ENCODE measurements at places on chromosomes 13 and 19. TPM values are rescaled to one million over a fixed set of nuclear protein-coding genes. Genes with fewer than 3 reads are reported as not detected.

COQ8B gene
- total RNA-seq: 55.3 TPM

DNA sequence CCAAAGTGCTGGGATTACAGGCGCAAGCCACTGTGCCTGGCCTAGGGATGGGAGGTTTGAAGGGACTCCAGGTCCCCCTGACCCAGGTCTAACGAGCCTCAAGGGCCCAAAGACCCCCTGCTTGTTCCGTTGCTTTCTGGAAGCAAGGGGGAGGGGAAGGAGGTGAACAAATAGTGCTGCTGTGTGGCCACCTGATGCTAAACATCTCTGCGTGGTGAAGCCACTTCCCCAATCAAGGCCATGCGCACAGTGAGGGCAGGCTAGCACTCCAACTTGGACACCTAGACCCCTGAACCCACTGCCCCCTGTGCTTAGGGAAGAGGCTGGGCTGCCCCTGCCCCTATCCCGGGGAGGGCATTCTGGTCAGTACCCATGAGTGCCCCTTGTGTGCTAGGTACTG, 24.0 kb downstream of the CARM1 start:
- no peaks in the 10 kb centered on the region for H3K36me3 ChIP-seq
- peaks cover 3% of the 10 kb centered on the region for H3K4me1 ChIP-seq
- no peaks in the 10 kb centered on the region for H3K27me3 ChIP-seq
- DNase-seq: no peak
- H3K27ac ChIP-seq: no peak overlapping the region

CPB2 gene
- total RNA-seq: not detected

- H3K27ac ChIP-seq: peak overlapping the region; percentile 3
- peak; percentile 28 for DNase-seq
- H3K36me3 ChIP-seq: peaks cover 6% of the 10 kb centered on the region
- no peaks in the 10 kb centered on the region for H3K27me3 ChIP-seq
- no peaks in the 10 kb centered on the region for H3K4me1 ChIP-seq
Measured at GRCh38 chr13:80337288-80338081, 3.4 kb downstream of the SPRY2 start.

- H3K27ac ChIP-seq: no peak overlapping the region
- no peak overlapping the region for H3K4me3 ChIP-seq
- H3K36me3 ChIP-seq: no peaks in the 10 kb centered on the region
- DNase-seq: no peak
- no peaks in the 10 kb centered on the region for H3K4me1 ChIP-seq
Measured at GRCh38 chr13:57724486-57725272, 93.1 kb downstream of the PCDH17 start.

FCAR gene
- total RNA-seq: 1.8 TPM

- H3K36me3 ChIP-seq: no peaks in the 10 kb centered on the region
- H3K27ac ChIP-seq: peak overlapping the region; percentile 92
- peaks cover 8% of the 10 kb centered on the region for H3K4me1 ChIP-seq
- H3K27me3 ChIP-seq: no peaks in the 10 kb centered on the region
- DNase-seq: peak; percentile 80
Measured at GRCh38 chr13:110562036-110562597, 595 bp upstream of the RAB20 start.

DNA sequence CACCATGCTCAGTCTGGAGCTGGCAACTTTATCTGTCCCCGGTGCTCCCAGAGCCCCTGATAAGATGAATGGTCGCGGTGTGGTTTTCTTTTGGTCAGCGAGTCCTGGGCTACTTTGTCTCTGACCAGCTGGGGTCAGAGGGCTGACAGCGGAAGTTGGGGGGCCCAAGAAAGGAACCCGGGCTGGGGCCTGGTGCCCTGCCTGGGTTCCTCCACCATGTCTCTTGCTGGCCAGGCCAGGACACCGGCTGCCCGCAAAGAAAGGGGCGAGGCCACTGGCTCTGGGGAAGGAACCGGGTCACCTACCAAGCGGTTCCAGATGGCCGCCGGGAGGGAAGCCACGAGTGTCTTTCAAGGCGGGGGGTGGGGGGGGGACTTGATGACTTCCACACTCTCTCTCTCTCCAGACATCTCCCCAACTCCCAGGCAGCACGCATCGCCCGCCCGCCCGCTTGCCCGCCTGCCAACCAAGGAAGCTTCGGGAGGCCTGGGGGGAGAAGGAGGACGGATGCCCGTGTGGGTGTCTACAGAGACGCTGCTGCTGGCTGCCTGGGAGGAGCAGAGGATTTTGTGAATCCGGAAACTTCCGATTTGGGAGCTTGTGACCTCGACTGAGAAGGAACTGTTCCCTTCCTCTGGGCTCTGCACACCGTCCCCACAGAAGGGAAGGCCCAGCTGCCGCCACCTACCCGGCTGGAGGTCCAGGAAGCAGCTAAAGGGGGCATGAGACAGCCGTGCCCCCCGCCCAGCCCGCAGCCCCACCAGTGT, 1.1 kb downstream of the PIP5K1C start:
- no peaks in the 10 kb centered on the region for H3K36me3 ChIP-seq
- peak overlapping the region; percentile 69 for H3K27ac ChIP-seq
- peaks cover 12% of the 10 kb centered on the region for H3K4me1 ChIP-seq
- no peaks in the 10 kb centered on the region for H3K27me3 ChIP-seq
- peak; percentile 42 for DNase-seq

LRG1 gene
- 26.4 TPM for total RNA-seq

- no peaks in the 10 kb centered on the region for H3K36me3 ChIP-seq
- no peaks in the 10 kb centered on the region for H3K27me3 ChIP-seq
- no peak overlapping the region for H3K27ac ChIP-seq
- no peak overlapping the region for H3K4me3 ChIP-seq
- no peak for DNase-seq
Measured at GRCh38 chr13:37067874-37068273, 8.4 kb upstream of the SUPT20H start.

GRCh38 chr13:76735641-76736040, 150.6 kb downstream of the KCTD12 start:
- no peaks in the 10 kb centered on the region for H3K36me3 ChIP-seq
- H3K4me3 ChIP-seq: no peak overlapping the region
- no peak for DNase-seq
- no peaks in the 10 kb centered on the region for H3K4me1 ChIP-seq
- no peak overlapping the region for H3K27ac ChIP-seq
- no peaks in the 10 kb centered on the region for H3K27me3 ChIP-seq

DNA sequence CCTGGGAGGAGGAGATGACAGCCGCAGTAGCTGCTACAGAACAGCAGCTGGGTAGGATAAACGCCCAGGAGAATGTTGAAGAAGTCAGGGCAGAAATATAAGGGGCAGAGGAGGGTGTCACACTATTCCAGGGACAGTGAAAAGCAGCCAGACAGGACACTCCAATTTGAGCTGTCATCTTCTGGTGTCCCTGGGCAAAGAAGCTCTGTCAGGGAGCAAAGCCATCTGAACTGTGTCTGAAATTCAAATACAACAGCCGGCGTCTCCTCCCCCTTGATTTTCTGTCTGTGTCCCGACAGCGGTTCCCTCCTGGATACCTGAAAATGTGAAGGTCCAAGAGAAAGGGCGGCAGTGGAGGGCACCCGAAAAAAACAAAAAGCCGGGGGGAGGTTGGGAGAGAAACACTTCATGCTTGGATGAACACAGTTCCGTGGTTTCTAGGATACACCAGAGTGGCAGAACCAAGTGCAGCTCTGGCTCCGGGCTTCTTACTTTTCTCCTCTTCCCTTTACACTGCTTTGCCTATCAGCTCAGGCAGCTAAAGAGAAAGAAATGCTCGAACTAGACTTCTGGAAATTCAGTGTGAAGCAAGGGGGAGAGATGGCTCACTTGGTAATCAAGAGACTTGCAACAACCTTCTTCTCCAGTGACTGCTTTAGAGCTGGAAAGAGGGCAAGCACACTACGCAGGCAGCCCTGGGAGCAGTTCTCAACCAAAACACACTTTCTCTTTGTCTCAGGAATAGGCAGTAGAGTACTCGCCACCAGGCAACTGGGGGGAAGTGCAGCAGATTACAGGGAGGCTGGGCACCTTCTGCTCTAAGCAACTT, 465.6 kb downstream of the ITGBL1 start:
- H3K27ac ChIP-seq: no peak overlapping the region
- H3K27me3 ChIP-seq: peaks cover 13% of the 10 kb centered on the region
- H3K4me1 ChIP-seq: no peaks in the 10 kb centered on the region
- no peak for DNase-seq
- no peaks in the 10 kb centered on the region for H3K36me3 ChIP-seq

PSG11 gene
- total RNA-seq: not detected

DNA sequence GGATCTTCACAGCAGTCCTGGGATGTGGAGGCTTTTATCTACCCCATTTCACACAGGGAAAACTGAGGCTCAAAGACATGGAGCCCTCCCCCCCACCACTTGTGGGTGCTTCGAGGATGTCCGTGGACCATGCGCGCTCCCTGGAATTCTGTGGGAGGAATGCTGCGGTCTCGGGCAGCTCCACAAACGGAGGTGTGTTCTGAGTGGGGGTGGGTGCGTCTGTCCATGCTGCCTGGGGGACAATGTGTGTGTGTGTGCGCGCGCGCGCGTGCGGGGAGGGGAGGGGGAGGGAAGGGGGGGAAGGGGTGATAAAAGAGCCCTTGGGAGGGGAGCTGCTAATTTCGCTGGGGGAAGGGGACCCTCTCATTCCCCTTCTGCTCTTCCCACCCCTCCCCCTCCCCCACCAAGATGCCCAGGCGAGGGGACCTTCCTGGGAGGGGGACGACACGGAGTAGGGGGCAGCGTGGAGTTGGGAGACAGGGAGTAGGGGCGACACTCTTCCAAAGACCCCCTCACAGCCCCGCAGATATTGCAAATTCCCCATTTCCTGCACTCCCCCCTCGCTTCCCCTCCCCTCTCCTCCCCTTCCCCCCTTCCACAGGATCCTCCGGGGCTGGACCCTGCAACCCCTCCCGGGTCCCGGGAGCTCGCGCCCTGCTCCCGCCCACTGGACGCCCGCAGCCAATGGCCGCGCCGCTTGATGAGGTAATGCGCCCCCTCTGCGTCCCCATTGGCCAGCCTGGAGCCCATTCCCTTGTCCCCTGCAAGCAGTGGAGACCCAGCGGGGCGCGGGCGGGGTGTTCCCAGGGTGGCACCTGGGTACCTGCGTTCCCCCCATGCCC, 18.9 kb upstream of the ZNRF4 start:
- peak; percentile 85 for DNase-seq
- no peaks in the 10 kb centered on the region for H3K27me3 ChIP-seq
- no peaks in the 10 kb centered on the region for H3K36me3 ChIP-seq
- no peak overlapping the region for H3K27ac ChIP-seq
- H3K4me1 ChIP-seq: no peaks in the 10 kb centered on the region
- H3K4me3 ChIP-seq: no peak overlapping the region

DNA sequence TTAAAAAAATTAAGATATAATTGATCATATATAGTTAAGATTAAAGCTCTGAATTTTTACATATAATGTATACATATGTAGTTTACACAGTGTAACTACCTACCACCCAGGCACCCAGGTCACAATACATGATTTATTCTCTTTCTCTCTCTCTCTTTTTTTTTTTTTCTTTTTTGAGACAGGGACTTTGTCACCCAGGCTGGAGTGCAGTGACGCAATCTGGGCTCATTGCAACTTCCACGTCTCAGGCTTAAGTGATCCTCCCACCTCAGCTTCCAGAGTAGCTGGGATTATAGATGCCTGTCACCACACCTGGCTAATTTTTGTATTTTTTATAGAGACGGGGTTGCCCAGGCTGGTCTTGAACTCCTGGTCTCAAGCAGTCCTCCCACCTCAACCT, 18.8 kb upstream of the CLASRP start:
- H3K27me3 ChIP-seq: no peaks in the 10 kb centered on the region
- no peaks in the 10 kb centered on the region for H3K4me1 ChIP-seq
- no peak for DNase-seq
- H3K4me3 ChIP-seq: no peak overlapping the region

DNA sequence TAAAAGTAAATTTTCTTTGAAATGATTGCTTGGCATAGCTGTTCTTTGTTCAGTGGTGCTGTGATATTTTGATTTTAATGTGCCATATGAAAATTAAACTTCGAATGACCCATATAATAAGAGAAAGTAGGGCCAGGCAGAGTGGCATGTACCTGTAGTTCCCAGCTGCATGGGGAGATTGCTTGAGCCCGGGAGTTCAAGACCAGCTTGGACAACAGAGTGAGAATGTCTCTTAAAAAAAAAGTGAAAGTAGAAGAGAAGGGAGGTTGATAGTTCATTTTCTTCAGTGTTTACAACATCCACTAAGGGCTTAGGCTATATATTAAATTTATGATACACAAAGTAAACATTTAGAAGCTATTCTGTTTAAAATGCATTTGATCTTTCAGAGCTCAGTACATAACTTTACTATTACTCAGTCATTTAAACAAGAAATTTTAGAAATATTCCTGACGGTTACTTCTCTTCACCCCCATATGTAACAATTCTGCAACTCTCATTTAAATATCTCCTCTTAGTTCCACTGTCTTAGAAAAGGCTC, 17.2 kb upstream of the RFC3 start:
- no peak overlapping the region for H3K4me3 ChIP-seq
- no peak for DNase-seq
- H3K4me1 ChIP-seq: no peaks in the 10 kb centered on the region
- H3K36me3 ChIP-seq: no peaks in the 10 kb centered on the region

KCNJ14 gene
- total RNA-seq: 1.0 TPM

ZNF256 gene
- 9.3 TPM for total RNA-seq

- no peaks in the 10 kb centered on the region for H3K27me3 ChIP-seq
- H3K4me3 ChIP-seq: no peak overlapping the region
- H3K4me1 ChIP-seq: peaks cover 2% of the 10 kb centered on the region
Measured at GRCh38 chr19:3819989-3820388, 33.8 kb upstream of the MATK start.

ATP4A gene
- total RNA-seq: not detected

- no peaks in the 10 kb centered on the region for H3K27me3 ChIP-seq
- no peak for DNase-seq
- H3K36me3 ChIP-seq: no peaks in the 10 kb centered on the region
- no peaks in the 10 kb centered on the region for H3K4me1 ChIP-seq
- no peak overlapping the region for H3K27ac ChIP-seq
Measured at GRCh38 chr13:64397701-64398100, 2832.4 kb downstream of the PCDH9 start.

DNA sequence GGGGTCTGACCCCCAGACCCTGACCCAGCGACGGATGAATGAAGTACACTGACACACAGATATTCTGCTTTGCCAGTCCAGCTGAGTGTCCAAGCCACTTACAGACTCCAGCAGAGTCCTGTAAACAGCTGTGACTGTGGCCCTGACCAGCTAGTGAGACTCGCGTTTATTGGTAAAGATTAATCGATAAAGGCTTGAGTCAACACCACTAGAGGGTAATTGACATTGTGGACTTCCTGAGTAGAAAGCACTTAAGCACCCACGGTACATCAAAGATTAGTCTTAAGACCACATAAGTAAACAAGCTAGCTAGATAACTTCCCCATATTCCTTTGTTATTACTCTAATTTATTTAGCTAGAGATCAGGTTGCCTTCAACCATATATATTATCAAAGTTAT, 146.0 kb downstream of the OXGR1 start:
- no peaks in the 10 kb centered on the region for H3K4me1 ChIP-seq
- no peaks in the 10 kb centered on the region for H3K36me3 ChIP-seq
- no peaks in the 10 kb centered on the region for H3K27me3 ChIP-seq
- no peak for DNase-seq
- H3K4me3 ChIP-seq: no peak overlapping the region

- no peak overlapping the region for H3K4me3 ChIP-seq
- H3K36me3 ChIP-seq: no peaks in the 10 kb centered on the region
- no peak for DNase-seq
- no peaks in the 10 kb centered on the region for H3K4me1 ChIP-seq
- H3K27me3 ChIP-seq: no peaks in the 10 kb centered on the region
Measured at GRCh38 chr19:38528213-38528755, 89.5 kb downstream of the MAP4K1 start.

GRCh38 chr19:53015730-53016129, 2.0 kb downstream of the ERVV-1 start:
- no peak overlapping the region for H3K4me3 ChIP-seq
- H3K27ac ChIP-seq: no peak overlapping the region
- H3K4me1 ChIP-seq: no peaks in the 10 kb centered on the region
- DNase-seq: no peak

BCAM gene
- 748 TPM for total RNA-seq

Data from kidney (tissue), 22 donors.